Stimulated activated naive CD8-positive, alpha-beta T cell treated with anti-CD3 and anti-CD28 coated beads, Interleukin-15, Interleukin-2, amounts not matched to agents 100 U/mL and 50 U/mL, for 24 hours (primary cell): ENCODE measurements at places on chromosomes 5 and 9.

GRCh38 chr5:39700523-39700922 lies 275.7 kb upstream of the DAB2 start:
- no peak for DNase-seq

- DNase-seq: no peak
Observed at GRCh38 chr9:31983895-31984294, 400.5 kb upstream of the ACO1 start.

GRCh38 chr9:125150349-125151245 lies 7.3 kb upstream of the SCAI start:
- no peak for DNase-seq

GRCh38 chr5:14727428-14727865 lies 62.9 kb downstream of the OTULIN start:
- DNase-seq: peak; percentile 83

GRCh38 chr5:97224112-97224750 lies 41.2 kb upstream of the RIOK2 start:
- DNase-seq: no peak

DNA sequence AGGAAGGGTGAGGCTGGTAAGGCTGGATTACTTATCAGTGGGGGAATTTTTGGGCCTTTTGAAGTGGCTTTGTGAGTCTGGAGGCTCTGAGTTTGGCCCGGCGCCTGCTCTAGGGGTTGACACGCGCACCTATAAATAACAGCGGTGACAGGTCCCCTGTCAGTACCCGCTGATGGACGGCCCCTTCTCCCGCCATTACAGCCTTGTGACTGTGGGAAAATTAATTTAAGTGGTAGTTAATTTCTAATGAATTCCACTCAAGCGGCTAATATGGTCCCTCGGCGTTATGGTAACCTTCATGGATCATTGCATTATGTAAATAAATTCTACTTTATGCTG lies 16.5 kb downstream of the MRPL36 start:
- DNase-seq: no peak

DNA sequence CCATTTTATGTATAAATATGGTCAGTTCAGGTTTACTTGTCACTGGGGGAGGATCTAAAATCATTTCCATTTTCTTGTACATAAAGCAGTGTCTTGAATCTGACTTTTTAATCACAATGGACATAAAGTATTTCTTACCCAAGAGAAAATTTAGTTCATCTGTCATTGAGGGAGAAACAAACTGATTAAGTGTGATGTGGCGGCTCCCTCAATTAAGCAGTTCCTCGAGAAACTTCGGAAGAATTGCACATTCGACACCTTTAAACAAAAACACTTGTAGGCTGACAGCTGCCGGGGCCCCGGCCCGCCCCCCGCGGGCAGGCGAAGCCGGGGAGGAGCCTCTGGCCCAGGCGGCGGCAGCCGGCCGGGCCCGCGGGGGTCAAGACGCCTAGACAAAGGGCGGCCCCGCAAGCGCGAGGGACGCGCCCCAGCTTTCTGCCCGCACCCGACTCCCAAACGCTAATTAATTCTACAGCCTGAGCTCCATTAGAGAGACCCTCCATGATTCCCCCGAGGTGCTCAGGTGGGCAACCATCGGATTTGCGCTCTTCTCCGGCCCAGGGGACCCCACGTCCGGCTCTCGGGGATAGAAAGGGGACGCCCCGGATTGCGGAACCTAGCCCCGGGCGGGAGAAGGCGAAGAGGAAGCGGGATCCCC lies 750 bp downstream of the TRIM36 start:
- no peak for DNase-seq

- DNase-seq: no peak
Observed at GRCh38 chr9:121199921-121200320, 1.7 kb downstream of the RAB14 start.
